Hematopoietic multipotent progenitor cell treated with erythropoietin and hydrocortisone succinate and interleukin-3 and kit ligand, for 4 days (in vitro differentiated cells): ENCODE measurements at places on chromosomes 3 and 15.

GRCh38 chr15:85828874-85829273, 34.1 kb upstream of the KLHL25 start:
- no peak for DNase-seq

DNA sequence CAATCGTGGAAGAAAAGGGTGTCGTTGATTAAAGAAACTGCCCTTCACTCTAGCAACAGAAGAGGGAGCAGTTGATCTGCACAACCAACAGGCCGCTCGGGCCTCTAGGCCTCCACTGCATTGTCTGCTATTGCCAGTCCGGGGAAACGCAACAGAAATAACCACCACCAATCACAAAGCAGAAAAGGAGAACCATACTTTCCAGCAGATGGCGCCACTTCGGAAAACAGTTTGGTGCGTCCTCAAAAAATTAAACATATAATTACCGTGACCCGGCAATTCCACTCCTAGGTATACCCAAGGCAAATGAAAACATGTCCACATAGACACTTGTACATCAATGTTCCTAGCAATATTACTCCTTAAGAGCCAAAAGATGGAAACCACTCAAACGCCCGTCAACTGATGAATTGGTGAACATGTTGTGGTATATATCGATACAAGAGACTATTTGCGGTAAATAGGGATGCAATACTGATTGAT, 154.1 kb downstream of the TJP1 start:
- DNase-seq = peak; percentile 87

- no peak for DNase-seq
These were observed 164.5 kb upstream of the PROK2 start for GRCh38 chr3:71949442-71949841.

GRCh38 chr3:55951388-55951787, 464.3 kb upstream of the WNT5A start:
- DNase-seq = no peak

DNA sequence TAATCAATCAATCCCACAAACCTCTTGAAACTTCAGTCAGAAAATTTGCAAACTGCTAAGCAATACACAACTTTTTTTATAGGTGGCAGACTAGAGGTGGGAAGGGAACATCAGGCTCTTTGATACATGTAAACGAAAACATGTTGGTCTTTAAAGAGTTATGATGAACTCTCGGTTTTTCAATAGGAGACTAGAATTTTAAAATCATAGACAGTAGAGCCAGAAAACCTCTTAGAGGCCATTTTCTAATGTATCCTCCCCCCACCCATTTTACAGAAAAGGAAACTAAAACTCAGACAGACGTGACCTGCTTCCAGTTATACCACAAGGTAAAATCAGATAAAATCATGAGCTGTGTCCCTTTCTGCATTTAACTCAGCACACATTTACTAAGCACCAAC, 179.1 kb upstream of the LPP start:
- peak; percentile 28 for DNase-seq

DNA sequence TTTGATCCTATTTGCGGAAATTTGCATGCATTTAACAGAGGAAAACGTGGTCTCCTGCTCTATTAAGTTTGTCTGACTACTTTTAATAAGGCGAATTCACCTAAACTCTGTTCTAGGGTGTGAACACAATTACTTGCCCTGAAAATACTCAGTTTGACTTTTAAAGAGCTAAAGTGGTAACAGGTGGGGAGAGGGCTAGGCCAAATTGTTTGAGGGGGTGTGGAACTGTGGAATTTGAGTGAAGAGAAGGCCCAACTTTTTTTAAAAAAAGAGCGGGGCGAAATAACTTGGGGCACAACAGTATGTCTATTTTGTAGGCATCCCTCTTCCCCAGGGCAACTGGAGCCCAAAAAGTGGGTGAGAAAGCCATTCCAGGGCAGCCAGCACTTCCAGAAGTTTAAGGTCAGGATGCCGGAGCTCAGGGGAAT, 580 bp upstream of the FXR1 start:
- no peak for DNase-seq

DNA sequence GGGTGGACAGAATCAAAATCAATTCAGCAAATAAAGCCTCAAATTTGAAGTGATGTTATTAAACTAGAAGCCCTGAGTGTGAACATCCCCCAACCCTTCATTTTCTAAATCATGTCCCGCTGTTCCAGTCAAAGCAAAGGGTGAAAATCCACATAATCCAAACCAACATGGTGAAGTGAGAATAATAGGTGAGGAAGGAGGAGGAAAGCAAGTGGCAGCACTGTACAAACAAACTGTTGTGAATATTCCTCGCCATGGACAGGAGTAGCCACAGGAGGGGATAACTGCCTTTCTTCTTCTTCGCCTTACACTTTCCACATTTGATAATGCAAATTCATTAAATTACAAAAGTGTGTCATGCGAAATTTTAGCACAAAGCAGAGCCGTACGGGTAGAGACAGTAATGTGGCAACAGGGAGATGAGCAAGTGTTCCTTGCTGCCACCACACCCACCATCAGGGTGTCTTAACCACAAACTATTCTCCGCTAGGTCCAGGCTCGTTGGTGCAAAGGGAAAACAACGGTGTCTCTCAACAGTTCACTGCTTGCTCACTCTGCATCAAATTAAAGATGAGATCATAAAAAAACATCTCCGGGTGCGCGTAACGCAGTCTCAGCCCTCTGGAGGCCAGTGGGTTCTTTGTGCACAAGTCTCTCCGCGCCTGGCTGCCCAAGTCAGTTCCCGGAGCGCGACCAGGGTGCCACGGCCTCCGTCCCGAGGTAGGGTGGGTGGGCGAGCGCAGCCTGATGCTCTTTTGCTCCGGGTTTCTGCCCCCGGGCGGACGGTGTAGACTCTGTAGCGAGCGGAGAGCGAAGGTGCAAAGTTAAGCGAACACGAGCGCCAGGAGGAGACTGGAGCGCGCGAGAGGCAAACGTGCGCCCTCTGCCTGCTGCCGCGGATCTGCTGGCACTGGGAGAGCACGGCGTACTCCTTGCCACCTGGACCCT, 6.7 kb downstream of the EPHA3 start:
- DNase-seq = peak; percentile 68

DNA sequence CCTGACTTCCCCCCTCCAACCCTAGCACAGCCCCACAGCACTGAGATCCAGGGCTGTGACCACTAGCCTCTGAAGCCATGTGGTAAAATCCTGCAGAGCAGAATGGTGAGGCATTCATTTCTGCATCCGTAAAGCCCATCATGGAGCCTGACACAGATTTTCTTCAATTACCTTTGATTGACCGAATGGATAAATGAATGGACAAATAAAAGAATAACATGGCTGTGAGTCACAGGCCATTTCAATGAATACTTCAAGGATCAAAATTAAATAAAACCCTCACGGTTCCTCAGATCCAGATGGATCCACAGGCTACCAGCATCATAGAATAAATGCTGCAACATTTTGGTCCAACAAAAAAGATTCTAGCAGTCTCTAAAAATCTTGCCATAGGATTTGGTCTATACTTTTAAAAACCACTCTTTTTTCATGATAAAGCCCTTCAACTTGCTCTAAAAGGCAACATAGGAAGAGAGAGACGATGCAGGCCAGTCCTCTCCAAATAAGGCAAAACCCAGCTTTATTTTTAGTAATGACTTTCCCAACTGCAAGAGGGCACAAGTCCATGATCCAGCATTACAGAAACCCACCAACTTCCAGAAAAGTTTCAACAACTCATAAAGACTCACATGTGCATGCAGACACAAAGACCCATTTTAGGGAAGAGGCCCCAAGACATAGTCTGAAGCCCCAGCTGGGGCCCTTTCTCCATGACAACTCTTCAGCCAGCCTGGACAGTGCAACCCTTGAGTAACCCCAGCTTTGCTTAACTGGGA, 52.4 kb upstream of the MRPS22 start:
- DNase-seq = no peak

DNA sequence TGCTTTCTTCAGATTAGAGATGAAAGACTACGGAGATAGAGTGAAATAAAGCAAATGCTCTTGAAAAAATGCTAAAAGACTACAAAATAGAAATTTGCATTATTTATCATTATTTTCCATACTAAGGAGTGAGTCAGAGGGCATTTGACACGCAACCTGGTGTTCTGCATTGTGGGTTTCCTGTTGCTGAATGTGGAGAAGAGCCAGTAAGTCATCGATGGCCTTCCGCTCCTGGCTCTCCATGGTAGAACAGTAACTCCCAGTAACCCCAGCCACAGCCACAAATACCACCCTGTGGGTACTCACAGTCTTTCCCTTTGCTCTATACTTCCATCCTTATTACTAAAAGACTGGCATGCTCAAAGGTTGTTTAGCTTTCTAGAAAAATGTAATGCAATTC, 61.5 kb downstream of the CGGBP1 start:
- peak; percentile 86 for DNase-seq

DNA sequence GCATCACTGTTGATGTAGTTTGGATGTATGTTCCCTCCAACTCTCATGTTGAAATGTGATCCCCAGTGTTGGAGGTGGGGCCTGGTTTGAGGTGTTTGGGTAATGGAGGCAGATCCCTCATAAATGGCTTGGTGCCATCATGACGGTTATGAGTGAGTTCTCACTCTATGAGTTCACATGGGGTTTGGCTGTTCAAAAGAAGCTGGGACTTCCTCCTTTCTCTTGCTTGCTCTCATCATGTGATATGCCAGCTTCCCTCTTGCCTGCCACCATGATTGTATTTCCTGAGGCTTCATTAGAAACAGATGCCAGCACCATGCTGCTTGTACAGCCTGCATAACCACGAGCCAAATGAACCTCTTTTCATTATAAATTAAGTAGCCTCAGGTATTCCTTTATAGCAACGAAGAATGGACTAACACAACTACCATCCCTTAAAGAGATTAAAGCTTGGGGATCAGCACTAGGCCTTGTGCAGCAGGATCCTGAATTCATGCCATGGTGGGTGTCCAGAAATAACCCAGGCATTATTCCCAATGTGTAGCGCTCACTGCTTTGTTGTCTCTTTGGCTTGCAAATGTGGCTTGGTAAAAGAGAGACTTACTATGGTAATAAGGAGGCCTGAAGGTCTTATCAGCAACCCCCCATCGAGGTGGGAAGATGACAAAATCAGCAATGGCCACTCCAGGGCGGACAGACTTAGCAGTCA, 41.9 kb downstream of the NDUFB4 start:
- peak; percentile 45 for DNase-seq

- no peak for DNase-seq
These were observed 32.2 kb upstream of the GREM1 start for GRCh38 chr15:32685576-32685975.

DNA sequence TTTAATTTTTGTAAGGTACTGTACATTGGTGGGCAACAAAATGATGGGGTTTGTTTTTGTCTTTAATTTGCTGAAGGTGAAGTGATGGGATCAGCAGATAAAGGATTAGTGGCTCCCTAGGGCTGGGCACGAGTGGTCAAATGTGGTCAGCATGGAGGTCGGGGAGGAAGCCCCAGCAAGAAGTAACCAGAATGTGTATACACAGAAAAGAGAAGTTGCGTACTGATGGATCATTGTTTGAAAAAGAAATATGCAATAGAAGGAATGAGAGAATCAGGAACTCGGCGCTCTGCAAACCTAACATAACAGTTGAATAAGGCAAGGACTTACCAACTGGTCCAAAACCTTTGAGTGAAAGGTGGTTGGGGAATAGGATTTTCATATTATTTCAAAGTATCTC, 1.5 kb downstream of the TMOD2 start:
- no peak for DNase-seq

DNA sequence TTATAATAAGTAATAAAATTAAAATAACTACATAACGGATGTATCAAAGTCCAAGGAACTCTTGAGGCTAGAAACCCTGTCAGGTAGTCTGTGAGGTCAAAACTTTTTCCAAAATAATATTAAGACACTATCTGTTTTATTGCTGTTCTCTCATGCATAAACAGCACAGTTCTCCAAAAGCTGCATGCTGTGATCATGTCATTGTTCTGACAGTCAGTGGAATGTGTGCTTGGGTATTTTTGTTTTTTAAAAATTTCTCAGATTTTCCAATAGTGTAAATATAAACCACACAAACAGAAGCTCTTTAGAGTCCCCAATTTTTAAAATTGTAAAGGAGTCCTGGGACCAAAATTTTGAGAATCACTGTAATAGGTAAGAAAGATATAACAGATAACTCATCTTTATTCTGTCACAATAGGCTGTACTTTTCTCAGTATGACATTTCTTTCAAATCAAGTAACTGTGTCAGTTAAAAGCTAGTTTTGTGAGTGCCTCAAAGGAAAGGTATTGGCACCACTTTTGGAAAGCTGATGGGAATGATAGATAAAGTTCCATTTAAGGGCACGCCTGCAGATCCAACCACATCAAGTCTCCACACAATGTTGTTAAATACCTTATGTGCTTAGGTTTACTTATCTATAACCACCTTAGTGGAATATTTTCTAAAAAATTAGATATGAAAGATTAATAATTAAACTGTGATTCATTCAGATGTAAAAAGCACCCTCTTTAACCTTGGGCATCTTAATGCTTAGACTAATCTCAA, 49.3 kb downstream of the CEP152 start:
- DNase-seq = no peak

DNA sequence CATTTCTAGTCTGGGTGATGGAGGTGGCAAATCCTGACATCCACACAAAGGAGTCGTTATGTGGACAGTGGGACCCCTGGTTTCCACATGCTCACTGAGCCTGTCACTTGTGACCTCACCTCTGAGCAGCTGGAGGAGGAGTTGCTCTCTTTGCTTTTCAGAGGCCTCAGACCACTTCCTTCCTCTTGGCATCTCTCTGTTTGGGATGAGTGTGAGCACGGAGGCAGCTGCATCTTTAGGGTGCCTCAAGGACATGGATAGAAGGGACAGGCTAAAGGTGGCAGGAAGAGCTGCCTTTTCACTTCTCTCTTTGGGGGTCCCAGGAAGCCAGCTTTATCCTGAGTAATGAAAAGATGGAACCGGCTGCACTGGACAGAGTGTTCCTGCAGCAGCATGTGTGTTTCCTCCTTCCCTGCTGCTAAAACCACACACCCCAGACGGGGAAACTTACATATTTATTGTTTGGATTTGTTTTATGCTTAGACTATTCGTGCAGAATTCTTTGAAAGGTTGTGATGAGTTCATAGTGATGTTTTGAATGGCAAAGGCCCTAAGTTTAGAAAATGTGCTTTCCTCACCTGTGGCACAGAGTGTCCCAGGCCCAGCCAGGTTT, 31.8 kb downstream of the GPR171 start:
- DNase-seq = peak; percentile 70

GRCh38 chr3:194854206-194854605, 168.5 kb downstream of the FAM43A start:
- no peak for DNase-seq

- no peak for DNase-seq
These were observed 8.4 kb upstream of the ABHD10 start for GRCh38 chr3:111970376-111970775.

- DNase-seq = no peak
These were observed 31.7 kb downstream of the UQCC5 start for GRCh38 chr3:52568069-52568468.

- DNase-seq = no peak
These were observed 74.3 kb upstream of the SEC13 start for GRCh38 chr3:10395196-10395595.

DNA sequence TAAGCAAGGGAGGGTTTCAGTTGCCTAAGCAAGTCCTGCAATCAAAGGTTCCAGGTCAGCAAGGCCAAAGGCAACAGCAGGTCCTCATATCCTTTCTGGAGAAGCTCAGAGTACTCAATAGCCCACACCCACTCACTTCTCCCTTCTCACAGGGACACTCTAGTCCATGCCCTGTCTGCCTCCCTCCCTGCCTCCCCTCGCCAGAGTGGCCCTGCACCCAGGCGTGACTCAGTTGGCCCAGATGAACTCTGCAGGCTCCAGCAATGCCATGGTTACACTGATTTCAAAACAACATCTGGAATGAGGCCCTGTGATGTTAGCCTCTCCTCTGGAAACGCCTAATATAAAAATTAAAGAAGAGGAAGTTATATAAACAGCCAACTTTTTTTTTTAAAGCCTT, 32.9 kb downstream of the IL16 start:
- no peak for DNase-seq

GRCh38 chr15:67340630-67341029, 86.0 kb downstream of the IQCH start:
- peak; percentile 7 for DNase-seq
